ENCODE measurements at places on chromosomes 1 and 21. TPM values are rescaled to one million over a fixed set of nuclear protein-coding genes. Genes with fewer than 3 reads are reported as not detected.

- DNase-seq, result no peak
Observed at GRCh38 chr1:14109276-14109635, 409.3 kb downstream of the PRDM2 start.

Gene SAMSN1
- 0.86 TPM for total RNA-seq

Gene RPF1
- 38.4 TPM for total RNA-seq

GRCh38 chr1:84912726-84913554 lies 19.9 kb upstream of the LPAR3 start:
- DNase-seq, result peak; percentile 11

Gene OR2T10
- not detected for total RNA-seq

Gene PTPRF
- 42.7 TPM for total RNA-seq

Gene KRTCAP2
- total RNA-seq, result 95.3 TPM

DNA sequence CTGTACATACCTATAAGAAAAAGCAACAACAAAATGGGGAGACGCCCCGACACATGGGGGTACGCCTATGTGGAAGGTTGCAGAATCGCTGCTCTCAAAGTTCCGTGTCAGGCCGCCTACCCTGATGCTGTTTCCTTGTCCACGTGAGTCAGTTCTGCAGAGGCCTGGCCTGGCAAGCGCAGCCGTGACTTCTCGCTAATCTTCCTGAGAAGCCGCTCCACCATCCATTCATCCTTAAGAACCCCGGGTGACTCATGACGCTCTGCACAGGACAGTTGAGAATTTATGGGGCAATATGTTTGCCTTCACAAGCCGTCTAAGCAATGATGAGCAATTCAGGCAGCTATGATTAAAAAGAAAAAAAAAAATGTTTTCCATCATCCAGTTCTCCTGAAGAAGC lies 122.3 kb upstream of the TMPRSS2 start:
- peak; percentile 96 for DNase-seq

GRCh38 chr1:229105822-229106525 lies 164.9 kb upstream of the RAB4A start:
- no peak for DNase-seq

GRCh38 chr1:161930064-161930463 lies 93.6 kb downstream of the OLFML2B start:
- peak; percentile 25 for DNase-seq

DNA sequence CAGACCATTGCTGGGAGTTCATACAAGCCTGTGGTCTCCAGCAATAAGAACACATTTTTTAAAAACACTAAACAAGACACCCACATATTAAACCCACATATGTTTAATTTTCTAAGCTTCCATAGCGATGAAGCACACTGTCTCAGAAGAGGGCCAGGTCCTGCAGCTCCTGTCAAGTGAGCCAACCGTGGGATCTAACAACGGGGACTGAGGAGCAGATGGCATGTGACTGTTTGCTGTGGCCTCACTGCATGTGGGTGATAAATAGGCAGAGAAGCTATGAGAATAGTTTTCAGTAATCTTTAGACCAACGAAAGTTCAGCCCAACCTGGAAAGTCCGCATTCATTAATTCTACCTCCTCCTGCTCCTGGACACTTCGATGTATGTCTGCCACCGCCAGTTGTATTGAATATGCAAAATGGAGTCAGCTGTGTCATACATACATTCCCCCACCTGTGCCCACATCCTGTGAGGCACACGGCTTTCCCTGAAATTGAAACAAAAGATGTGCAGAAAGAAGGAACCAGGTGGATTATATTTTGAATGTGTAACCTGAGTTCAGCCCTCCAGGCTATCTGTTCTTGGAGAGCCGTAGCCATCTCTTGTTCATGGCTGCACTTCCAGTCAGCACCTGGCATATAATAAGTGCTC lies 88.2 kb downstream of the MIS18A start:
- no peak for DNase-seq

- no peak for DNase-seq
Observed at GRCh38 chr1:198271467-198271866, 114.7 kb downstream of the NEK7 start.

DNA sequence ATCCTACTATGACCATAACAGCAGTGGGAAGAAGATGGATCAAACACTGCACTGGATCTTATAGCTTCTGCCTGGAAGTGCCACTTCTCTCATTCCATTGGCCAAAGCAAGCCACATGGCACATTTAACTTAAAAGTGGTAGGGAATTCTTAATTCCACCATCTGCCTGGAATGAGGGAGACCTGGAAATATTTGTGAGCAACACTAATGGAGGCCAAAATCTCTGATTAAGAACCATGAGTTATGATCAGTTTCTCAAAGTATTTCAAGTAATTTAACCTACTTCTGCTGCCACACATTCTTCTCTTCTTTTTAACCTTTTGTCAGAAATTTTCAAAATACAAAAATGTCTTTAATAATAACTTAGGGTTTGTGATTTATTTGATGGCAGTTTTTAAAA lies 154.0 kb upstream of the C1orf87 start:
- DNase-seq, result no peak

DNA sequence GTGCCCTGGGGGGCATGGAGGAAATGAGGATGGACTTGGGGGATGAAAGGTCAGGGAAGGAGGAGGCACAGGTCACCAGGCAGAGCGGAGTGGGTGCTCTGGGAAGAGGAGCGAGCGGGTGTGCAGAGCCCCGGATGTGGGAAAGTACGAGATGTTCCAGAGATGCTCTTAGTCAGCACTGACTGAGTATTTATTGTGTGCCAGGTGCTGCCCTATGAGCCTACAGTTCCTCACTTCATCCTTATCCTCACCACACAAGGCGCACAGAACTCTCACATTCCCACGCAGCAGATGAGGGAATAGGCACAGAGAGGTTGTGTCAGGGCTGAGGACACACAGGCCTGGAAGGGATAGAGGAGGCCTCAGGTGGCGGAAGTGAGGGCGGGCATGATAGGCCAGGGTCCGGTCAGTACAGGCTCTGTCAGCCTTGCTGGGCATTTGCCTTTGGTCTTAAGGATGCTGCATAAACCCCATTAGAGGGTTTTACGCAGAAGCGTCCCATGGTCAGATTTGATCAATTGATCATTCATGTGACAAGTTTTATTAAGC lies 77.3 kb downstream of the ARHGEF10L start:
- DNase-seq, result no peak

Gene GGPS1
- total RNA-seq, result 21.3 TPM

Gene OTUD3
- 13.4 TPM for total RNA-seq

DNA sequence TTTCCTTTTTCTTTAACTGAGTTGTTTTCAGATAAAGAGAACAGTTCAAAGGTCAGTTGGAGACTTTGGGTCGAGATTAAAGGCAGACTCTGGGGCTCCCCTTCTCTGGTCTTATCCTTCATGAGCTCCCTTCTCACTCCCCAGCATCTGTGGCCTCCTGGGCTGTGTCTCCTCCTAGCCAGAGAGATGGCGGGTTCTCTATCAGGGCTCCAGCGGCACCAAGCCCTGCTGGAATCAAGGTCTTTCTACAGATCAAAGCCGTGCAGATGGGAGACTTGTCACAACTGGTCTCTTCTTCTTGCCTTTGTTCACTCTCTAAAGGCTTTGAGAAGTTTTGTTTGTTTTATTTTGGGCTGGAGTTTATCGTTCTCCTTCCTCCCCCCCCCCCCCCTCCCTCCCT lies 373.7 kb upstream of the C1orf174 start:
- DNase-seq, result no peak

GRCh38 chr1:76302711-76303339 lies 228.3 kb downstream of the ST6GALNAC3 start:
- no peak for DNase-seq

GRCh38 chr1:155307247-155307740 lies 1.4 kb upstream of the FDPS start:
- peak; percentile 77 for DNase-seq

DNA sequence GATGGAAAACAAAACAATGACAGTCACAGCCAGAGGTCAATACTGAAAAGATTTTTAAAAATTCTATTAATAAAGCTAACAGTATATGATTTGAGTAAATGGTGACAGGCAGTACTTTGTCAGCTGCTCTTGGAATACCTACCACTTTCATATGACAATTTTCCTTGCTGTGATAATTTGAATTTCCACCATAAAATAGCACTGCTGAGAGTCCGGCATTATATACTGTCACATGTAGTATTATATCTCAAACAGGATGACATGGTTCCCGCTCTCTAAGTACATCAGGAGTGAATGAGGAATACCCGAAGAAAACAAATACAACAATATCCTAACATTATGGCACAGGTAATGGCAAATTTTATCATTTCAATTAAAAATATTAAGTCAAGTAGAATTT lies 146.8 kb upstream of the TMPRSS15 start:
- DNase-seq, result no peak

DNA sequence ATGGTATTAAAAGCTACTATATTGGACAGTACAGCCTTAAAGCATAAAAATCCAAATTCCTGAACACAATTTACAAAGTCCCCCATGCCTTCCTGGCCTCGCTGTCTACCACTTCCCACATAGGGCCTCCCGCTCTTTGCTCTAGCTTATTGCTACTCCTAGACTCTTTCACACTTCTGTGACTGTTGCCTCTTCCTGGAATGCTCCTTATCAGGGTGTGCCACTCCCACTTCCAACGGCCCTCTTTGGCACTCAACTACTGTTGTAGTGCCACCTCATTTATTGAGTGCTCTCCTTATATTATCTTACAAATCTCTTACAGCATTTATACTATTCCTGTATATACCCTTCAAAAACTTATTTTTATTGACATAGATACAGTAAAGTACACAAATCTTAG lies 4.8 kb downstream of the SARS1 start:
- no peak for DNase-seq

GRCh38 chr1:54272134-54272533 lies 72.2 kb downstream of the MRPL37 start:
- no peak for DNase-seq

Gene NCF2
- not detected for total RNA-seq

Gene CLEC20A
- not detected for total RNA-seq

- DNase-seq, result no peak
Observed at GRCh38 chr1:32806910-32807523, 10.1 kb downstream of the YARS1 start.

- no peak for DNase-seq
Observed at GRCh38 chr1:204115116-204115515, 36.7 kb downstream of the ETNK2 start.

GRCh38 chr1:234676103-234676594 lies 66.2 kb upstream of the IRF2BP2 start:
- DNase-seq, result peak; percentile 74

DNA sequence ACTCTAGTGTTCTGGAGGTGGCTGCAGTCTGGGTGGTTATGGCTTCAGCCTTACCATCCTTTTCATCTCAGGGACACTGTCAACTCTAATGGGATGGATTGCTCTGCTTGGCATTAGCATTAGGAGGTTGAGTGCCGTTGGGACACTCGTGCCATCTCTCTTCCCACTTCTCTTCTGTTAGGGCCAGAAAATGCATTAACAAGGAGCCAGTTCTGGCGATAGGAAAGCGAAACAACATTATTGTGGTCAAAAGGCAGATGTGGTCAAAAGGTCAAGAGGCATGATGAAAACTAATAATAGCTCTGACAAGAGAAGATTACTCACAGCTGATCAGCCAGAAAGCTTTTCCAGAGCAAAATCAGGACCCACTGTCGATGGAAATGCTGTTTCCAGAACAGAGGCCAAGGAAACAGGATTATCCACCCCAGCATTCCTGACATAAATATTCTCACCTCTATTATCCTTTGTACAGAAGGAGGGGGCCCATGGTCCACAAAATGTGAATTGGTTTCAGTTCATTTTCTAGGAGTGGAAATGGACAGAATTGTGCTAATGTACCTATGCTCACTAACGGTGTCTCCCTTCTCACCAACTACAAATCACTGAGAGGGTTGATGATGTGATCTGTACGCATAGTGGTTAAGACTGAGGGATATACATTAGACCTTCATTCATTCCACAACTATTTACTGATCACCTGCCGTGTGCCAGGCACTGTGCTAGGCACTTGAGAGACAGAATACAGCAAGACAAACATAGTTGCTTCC lies 72.0 kb downstream of the ST6GALNAC5 start:
- peak; percentile 66 for DNase-seq

Gene PTPRC
- 3.5 TPM for total RNA-seq

DNA sequence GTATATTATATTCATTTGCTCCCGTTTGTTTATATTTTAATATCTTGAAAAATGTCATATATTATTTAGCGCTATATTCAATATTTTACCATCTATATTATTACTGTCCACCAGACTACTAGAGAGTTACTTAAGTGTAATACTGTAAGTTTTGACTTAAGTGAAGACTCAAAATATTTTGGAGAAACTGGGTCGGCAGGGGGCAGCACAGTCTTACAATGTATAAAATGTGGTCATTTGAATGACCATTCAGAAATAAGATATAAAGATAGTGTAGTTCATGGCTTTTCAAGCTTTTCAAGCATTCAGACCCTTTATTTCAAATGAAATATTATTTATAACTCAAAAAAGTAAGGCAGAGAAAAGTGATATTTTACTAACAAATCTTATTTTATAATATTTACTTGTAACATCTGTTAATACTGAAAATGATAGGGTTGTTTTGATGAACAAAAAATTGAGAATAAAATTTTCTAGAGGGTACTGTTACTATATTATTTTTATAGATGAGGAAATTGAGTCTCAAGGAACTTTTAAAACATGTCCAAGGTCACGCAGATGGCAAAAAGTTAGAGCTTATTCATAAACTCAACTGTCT lies 89.0 kb upstream of the SERTAD4 start:
- peak; percentile 81 for DNase-seq

Gene HHAT
- total RNA-seq, result 15.1 TPM

DNA sequence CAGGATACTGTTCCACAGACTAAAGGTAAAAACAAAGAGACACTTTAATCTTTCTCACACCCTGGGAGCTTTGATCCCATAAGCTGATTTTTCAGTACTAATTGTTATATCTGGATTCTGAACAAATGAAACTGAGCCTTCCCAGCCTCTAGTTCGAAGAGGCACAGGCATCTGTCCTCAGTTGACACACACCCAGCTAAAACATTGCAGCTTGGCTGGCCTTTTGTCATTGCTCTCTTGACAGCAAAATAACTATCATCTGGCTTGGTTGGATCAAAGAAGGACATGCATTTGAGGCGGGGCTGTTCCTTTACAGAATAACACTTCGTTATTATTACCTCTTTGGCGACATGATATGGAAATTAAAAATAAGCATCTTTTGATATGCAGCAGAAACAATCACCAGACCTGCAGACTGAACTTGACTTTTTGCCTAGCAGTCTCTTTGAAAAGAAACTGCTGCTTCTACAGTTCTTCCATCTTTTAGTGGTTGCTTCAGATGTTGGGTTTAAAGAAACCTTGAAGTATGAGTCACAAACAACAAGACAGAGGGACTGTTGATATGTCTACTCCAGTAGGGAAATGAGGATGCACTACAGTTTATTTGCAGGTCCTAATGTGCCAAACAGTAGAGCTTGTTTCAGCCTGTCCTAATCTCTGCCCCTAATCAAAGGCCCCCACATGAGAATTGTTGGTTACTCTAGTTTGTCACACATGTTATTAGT lies 166.5 kb downstream of the TPR start:
- peak; percentile 13 for DNase-seq

- DNase-seq, result no peak
Observed at GRCh38 chr1:101884621-101885020, 112.1 kb downstream of the OLFM3 start.

Measured in fibroblast of villous mesenchyme (primary cell).